ENCODE measurements at places on chromosomes 5 and 9. TPM values are rescaled to one million over a fixed set of nuclear protein-coding genes. Genes with fewer than 3 reads are reported as not detected.

Gene MELK
- polyA plus RNA-seq: 21.0 TPM

Gene ALDH7A1
- 86.5 TPM for polyA plus RNA-seq

DNA sequence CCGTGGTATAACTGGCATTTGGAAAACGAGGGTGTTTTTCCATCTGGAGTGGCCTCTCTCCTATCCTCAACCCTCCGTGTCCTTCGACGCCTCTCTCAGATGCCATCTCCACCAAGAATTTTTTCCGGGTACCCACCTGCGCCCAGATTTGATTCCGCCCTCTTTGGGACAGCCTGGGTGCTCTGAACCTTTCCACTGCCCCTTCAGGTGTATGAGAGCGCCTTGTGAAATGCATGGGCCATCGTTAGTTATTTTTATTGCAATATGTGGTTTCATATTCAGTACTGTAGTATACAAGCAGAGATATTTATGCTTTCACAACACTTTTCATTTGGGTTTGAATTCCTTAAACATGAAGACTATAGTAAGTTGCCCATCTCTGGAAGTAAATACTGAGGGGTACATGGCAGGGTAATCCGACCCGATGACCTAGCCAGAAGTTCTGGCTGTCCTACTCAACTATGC lies 78.2 kb upstream of the IFNE start:
- DNase-seq: no peak

Gene CCL27
- polyA plus RNA-seq: 1.1 TPM

DNA sequence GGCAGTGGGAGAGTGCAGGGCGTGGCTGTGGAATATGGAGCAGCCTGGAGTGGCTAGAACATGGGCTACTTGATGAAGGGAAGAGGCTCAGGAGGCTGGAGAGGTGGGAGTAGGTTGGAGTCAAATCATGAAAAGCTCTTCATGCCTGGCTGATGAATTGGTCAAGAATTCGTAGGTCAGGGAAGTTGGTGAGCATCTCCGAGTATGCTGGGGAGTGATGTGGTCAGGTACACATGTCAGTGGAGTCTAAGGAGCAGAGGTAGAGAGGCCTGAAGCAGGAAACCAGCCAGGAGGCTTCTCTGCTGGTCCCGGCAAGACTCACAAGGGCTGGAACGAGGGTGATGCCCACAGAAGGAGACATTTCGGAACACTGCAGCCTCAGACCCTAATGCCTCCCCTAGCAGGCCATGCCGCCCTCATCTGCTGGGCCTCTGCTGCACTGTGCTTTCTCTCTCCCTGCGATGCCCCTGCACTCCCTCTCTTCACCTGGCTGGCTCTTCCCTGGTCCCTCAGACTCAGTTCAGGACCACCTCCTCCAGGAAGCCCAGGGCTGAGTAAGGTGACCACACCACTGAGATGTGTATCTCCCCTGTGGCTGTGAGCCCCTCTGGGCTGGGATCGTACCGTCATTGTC lies 33.6 kb downstream of the TMOD1 start:
- DNase-seq: no peak

Gene HK3
- polyA plus RNA-seq: 0.69 TPM
